Heart left ventricle (tissue), 16 donors: ENCODE measurements at places on chromosomes 6 and 20.

DNA sequence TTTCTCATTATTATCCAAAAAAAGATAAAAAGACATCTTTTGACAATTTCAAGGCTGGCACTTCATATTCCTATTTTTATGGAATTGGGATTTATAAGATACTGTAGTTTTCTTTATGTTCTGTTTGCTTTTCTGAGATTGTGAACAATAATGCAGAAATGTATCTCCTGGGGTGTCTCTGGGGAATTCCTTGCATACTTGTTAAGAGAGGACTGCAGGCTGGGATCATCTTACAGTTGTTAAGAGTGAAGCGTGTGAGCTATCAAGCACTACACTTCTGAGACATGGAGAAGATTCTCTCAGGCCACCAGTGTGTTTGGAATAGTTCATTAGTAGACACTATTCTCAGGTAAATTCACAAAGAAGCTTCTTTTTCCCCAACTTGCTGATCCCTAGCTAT is 963.3 kb upstream of the GJE1 start:
- DNase-seq, result no peak

GRCh38 chr20:9218531-9218961 is 149.7 kb downstream of the PLCB4 start:
- no peak for DNase-seq

GRCh38 chr6:96872976-96873375 is 24.7 kb downstream of the NDUFAF4 start:
- DNase-seq, result no peak

DNA sequence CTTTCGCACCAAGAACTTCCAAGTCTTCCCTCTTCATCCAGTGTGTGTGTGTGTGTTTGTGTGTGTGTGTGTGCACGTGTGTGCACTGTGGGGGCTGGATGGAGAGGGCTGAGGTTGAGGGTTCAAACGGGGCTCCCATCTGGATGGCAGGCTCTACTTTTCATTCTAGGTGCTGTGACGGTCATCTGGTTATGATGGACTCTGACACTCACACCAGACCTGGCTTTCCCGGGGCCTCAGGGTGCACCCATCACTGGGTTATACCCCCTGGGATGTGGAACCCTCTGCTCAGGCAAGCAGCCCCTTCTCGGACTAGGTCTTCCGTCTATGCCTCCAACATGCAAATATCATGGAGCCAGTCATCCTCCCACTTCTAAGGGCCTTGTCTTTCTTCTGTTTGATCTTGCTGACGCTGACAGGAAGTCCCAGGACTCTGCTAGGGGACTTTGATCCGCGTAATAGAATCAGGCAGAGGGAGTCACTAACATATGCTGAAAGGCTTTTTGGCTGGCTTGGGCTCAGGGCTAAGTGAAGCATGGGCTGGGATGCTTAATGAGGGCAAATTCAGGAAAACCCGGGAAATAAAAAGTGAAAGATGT is 313.6 kb downstream of the CDC5L start:
- no peak for DNase-seq

GRCh38 chr20:3663031-3663701 is at the start of gene GFRA4:
Gene GFRA4, minus strand, starts transcription at chr20:3663399. Its CDS starts 0 bp downstream, at chr20:3663399.
- peak; percentile 36 for DNase-seq

DNA sequence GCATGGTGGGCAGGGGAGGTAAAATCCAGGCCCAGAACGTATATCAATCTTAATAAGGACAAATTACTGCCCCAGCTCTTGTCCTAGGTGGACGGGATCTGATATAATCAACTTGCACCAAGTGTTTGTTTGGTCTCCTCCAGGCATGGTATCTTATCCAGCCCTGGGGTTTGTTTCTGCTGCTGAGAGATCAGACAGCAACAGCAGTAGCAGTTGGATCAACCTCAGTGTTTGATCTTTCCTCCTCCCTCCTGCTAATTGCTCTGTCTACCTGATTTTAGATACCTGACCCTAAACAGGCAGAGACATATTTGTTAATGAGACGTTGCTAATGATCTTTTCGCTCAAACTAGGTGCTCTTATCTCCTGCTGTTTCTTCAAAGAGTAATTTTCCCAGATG is 100.4 kb upstream of the BACH2 start:
- DNase-seq, result no peak

DNA sequence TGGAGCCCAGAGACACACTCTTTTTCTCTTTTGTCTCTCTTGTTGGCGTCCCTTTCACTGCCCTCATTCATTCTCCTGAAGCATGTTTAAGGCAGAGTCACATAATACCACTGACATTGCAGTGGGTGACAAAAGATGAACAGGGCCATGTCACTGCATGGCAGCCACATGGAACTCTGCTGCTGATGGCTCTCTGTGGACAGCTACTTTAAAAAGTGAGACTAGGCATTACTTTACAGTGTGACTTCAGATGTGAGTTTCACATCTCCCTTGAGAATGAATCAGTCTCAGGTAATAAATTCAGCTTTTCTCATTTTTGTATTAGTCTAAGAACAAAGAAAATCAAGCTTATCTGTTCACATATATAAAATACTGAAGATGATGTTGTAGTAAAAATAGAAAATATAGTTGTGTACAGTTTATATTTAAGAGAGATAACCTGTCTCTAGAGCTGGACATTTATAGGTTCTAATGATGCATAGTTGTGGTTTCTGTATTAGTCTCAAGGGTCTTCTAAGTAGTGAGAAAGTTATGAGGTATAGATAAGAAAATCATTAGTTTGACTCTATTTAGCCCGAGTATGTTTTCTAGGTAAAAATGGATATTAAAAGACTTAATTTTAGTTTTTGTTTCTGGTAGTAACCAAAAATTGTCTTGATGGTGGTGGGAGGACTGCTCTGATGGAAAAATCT is 6.1 kb downstream of the MRS2 start:
- DNase-seq, result no peak

DNA sequence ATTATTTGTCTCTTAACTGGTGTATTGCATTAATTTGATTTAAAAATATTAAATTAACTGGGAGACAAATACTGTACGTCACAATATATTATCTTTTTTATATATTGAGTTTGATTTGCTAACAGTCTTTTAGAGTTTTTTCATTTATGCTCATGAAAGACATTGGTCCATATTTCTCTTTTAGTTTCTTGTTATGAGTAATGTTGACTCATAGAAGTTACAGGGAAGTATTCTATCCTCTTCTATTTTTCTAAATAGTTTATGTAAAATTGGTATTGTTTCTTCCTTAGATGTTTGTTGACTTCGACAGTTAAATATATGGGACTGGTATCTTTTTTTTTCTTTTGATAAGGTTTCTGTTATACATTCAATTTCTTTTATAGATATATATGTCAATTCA is 1115.6 kb upstream of the CITED2 start:
- DNase-seq, result no peak

DNA sequence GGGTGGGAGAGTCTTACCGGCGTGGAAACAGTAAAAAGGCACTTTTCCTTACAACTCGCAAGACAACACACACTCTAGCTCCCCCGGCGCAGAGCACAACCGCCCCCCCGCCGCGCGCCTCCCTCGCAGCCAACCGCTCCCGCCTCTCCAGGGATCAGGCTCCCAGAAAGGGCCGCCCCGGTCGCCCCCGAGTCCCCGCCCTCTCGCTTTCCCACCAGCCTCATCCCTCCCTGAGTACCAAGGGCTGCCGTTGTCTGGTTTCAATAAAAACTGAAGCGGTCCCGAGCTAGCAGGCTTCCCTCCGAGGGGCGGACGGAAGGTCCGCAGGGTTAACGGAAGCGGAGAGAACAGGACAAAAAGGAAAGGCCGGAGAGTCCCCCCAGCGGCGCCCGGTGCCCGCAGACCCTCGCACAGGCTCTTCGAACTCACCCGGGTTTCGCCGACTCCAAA is 804 bp downstream of the ELOVL5 start:
- DNase-seq, result peak; percentile 86

- no peak for DNase-seq
These were observed 105.0 kb upstream of the DUSP22 start for GRCh38 chr6:187210-187861.

- DNase-seq, result peak; percentile 53
These were observed 42.4 kb downstream of the PTCHD4 start for GRCh38 chr6:48068278-48069251.

DNA sequence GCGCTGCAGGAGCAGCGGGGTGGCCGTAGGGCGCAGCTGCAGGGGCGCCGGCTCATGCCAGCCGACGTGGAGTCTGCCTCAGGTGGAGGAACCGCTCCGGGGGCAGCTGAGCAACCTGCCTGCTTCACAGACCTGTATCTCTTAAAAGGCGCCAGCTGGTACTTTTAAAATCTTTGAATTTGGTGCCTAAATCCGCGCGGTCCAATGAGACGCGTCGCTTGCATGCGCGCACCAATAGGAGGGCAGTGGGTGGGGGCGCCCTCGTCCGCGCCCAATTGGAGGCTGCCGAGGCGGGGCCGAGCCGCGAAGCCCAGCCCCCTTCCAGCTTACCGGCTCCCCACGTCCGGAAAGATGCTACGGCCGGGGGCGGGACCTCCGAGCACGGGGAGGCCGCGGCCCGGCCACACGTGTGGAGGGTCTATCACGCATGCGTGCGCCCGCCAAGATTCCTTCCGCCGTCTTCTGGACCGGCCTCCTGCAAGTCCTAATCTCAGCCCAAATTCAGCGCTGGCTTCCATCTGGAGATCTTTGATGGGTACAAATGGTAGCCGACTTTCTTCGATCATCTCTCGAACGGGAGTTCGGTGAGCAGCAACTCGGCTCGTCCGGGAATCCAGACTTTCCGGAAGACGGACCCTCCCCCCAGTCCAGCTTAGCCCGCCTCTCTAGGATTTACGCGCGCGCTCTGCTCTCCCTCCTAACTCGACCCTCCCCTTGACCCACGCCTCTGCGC is at the start of gene FBXO5:
FBXO5 (minus strand) TSS at position 138 of the 733 bp plus-strand sequence; CDS start at position 56, 82 bp downstream.
- peak; percentile 97 for DNase-seq

GRCh38 chr6:101397199-101397598 is 3.7 kb downstream of the GRIK2 start:
- DNase-seq, result no peak

DNA sequence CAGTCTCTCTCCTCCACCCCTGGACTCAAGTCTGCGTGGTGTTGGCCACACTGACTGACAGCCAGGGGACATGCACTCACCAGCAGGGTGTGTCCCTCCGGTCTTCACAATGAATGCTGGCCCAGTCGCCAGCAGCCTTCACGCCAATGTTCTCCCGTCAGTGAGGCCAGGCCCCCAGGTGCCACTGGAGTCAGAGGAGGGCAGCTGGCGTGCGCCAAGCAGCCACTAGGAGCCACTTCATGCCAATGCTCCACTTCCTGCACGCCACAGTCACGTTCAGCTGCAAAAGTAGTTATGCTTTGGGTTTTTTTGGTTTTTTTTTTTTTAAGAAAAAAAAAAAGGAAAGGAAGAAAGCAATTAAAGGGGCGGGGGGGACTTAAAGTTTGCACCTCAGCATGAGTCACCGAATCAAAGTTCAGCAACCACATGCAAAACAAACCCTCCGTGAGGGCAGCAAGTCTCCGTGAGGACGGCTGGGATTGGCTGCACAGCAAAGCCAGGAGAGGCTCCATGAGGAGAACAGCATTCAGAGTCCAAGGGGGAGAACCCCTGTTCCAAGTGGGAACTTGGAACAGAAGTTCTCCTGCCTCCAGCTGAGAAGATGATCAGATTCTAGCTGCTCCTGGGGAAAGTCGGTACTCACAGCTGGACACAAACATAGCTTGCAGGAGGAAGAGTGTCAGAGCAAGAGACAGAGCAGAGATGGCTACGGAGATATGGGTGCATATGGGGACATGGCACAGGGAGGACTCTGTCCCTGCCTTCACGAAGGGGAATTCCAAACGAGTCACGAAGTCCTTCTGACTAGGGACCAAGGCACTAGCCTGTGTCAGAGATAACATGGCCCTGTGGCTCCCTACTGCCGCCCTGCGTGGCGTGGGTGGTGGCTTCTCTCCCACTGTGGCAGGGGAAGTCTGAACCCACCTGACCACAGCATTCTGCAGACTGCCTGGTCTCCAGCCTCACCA is at the start of gene ZC3H12D:
ZC3H12D (minus strand) TSS at position 282 of the 968 bp plus-strand sequence. CDS start 10,471 bp downstream, outside the sequence.
- peak; percentile 41 for DNase-seq

- DNase-seq, result peak; percentile 69
These were observed 29.3 kb downstream of the NSFL1C start for GRCh38 chr20:1437235-1437904.

DNA sequence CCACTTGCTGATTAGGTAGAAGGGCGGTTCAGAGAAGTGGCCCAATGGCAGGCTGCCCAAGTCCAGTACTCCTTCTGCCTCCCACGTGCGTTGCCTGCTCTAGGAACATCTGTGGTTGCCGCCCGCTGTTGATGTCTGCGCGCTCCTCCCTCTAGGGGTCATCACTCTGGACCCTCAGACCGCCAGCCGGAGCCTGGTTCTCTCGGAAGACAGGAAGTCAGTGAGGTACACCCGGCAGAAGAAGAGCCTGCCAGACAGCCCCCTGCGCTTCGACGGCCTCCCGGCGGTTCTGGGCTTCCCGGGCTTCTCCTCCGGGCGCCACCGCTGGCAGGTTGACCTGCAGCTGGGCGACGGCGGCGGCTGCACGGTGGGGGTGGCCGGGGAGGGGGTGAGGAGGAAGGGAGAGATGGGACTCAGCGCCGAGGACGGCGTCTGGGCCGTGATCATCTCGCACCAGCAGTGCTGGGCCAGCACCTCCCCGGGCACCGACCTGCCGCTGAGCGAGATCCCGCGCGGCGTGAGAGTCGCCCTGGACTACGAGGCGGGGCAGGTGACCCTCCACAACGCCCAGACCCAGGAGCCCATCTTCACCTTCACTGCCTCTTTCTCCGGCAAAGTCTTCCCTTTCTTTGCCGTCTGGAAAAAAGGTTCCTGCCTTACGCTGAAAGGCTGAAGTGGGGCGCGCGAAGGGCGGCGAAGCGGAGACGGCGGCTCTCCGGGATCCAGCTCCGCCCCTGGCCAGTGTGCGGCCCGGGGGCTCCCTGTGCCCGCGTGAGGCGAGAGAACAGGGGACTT is 8.5 kb downstream of the TRIM15 start:
- DNase-seq, result no peak

DNA sequence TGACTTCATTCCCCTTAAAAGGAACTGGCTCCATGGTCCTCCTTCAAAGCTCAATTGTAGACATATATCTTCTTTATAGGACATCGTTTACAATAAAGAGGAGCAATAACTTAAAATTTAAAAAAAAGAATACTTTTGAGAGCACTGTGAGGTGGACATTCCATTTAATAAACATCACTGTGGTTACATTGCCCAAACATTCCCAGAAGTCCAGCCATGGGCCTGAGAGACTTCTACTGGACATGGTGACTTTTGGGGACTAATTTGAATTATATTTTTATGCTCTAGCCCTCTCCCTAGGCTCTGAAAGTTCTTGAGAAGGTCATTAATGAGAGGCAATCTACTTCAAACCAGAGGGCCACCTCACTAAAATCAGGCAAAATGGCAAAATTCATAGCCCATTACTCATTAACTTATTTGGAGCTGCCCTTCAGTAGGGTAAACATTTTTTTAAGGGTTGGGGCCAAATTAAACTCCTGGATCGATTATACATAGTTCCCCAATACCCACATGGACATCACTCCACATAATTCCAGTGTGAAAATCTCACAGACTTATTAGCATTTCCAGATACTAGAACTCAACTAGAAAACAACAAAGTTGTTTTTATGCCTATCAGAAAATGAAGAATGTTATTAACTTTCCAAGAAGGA is 17.1 kb downstream of the ISM1 start:
- DNase-seq, result no peak
